Activated CD8-positive, alpha-beta memory T cell treated with anti-CD3 and anti-CD28 coated beads for 1 hour (primary cell): ENCODE measurements at places on chromosomes 1 and 21.

DNA sequence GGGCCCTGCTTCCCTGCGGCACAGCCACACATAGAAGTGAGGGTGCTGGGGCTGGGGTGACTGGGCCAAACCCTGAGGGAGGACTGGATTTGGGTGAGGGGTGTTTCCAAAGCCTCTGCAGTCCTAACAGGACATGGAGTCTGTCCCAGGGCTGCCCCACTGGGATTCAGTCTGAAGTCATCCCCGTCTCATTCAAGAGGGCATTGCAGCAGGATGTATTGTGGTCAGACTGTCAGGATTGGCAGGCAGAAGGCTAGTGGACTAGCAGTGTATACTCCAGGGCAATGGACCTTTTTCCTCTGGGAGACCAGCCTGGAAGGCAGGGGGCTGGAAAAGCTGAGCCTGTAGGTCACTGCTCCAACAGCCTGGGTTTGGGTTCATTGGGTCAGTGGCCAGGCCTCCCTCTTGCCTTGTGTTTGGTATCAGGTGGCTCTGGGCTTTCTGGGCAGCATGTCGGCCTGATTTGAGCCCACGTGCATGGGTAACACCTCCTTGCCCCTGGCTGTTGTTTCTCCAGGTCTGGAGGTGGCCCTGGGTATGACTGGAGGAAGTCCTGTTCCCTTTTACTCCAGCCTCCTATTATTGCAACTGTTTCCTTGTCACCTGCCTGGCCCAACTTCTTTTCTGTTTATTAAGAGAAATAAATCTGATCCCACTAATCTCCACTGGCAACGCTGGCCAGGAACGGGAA is 41.0 kb upstream of the SYNC start:
- DNase-seq, result no peak

- DNase-seq, result no peak
Observed at GRCh38 chr1:167631936-167632614, 2.0 kb downstream of the RCSD1 start.

- DNase-seq, result no peak
Observed at GRCh38 chr21:39660191-39660980, 47.6 kb downstream of the B3GALT5 start.

GRCh38 chr1:201361652-201362504 is 15.6 kb downstream of the TNNT2 start:
- DNase-seq, result no peak

DNA sequence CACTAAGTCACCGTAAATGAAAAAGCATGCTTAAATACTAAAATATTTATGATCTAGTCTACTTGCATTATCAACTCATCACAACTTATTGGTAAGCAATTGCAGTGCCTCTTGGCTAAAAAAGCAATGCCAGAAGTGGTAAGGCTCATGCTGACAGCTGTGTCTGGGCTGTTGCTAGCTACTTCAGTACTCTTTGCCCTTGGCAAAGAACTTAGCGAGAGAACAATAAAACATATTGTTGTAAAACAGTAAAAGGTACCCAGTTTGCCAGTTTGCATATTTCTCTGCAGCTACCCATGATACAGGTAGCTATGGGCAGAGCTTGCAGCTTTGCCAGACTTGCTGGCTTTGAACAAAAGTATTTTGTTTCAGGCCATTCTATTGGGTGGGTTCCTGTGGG is 73.1 kb downstream of the ATP6V1G3 start:
- no peak for DNase-seq

DNA sequence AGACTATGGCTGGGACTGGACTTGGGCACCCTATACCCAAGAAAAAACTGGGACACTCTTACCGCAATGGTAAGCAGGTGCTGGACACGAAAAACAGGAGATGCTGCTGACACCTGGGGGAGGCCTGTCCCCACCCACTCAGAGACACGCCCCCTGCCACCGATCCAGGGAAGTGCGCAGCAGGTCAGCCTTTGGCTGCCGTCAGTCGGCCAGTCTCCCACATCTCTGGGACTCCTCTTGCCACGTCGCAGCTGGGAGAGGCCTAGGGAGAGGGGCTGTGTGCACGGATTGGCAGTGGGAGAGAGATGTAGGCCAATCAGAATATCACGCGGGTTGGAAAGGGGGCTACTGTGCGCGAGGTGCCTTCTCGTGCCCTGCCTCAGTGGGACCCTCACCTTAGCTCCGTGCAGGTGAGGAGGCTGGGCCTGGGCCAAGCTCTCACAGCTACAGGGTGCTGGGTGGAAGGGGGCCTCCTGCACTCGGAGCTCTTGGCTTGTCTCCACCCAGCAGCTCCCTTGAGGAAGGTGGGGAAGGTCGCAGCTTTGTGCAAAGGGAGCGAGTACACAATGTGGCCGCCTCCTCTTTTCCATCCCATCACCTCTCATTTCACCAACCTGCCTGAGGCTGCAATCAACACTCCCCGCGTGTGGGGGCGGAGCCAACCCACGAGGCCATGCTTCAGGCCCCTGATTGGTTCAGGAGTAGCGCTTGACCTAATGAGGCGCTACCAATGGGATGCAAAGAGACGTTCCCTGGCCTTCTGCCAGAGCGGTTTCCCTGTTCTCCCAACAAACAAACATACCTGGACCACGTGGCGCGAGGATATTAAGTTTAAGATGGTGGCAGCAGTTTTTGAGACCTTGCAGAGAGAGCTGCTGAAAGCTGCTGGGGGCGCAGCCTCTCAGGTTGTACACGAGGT is 25.7 kb upstream of the LDLRAP1 start:
- no peak for DNase-seq

DNA sequence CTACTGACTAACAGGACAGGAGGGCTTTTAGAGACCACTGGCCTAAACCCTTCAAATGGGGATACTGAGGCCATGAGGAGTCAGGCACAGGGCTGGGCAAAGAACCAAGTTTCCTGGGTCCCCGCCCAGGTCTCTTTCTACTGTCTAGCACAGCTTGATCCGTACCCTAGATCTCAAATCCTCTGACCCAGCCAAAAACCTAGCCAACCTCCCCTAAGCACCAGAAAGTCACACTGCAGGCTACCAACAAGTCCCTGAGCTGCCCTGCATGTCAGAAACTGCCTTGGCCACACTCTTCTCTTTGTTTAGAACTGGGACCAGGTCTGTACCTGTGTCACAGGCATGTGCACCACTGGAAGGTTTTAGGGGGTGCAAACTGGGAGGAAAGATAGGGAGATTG is 33.6 kb downstream of the AHDC1 start:
- DNase-seq, result no peak

GRCh38 chr1:81125672-81126071 is 675.1 kb upstream of the ADGRL2 start:
- DNase-seq, result no peak

DNA sequence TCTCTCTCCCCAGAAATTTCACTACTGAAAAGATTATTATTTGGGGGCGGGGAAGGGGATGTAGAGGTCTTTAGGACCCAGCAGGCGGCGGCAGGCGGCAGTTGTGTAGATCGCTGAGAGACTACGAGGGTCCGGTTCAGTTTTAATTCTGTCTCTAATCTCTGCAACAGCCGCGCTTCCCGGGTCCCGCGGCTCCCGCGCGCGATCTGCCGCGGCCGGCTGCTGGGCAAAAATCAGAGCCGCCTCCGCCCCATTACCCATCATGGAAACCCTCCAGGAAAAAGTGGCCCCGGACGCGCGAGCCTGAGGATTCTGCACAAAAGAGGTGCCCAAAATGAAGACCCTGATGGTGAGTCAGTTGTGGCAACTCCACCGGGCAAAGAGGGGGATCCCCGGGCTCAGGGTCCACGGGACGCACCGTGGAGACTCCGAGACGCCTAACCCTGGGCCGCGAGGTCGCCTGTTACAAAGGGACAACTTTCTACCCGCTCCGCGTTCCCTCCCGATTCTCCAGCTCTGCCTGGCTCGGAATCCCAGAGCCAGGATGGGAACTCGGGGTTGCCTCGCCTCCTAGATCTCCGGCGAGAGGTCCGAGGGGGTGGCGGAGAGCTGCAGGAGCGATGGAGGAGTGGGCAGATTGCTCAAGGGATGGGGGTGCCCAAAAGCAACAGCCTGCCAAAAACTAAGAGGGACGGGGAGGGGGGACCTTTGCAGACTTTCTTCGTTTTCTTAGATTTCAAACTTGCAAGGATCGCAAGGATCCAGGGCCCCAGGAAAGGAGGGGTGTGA is at the start of gene ST6GALNAC5:
Gene ST6GALNAC5 (plus strand): TSS at position 139 of the 789 bp plus-strand sequence.
- DNase-seq, result no peak

- DNase-seq, result no peak
Observed at GRCh38 chr1:192489748-192490147, 85.8 kb upstream of the RGS1 start.

DNA sequence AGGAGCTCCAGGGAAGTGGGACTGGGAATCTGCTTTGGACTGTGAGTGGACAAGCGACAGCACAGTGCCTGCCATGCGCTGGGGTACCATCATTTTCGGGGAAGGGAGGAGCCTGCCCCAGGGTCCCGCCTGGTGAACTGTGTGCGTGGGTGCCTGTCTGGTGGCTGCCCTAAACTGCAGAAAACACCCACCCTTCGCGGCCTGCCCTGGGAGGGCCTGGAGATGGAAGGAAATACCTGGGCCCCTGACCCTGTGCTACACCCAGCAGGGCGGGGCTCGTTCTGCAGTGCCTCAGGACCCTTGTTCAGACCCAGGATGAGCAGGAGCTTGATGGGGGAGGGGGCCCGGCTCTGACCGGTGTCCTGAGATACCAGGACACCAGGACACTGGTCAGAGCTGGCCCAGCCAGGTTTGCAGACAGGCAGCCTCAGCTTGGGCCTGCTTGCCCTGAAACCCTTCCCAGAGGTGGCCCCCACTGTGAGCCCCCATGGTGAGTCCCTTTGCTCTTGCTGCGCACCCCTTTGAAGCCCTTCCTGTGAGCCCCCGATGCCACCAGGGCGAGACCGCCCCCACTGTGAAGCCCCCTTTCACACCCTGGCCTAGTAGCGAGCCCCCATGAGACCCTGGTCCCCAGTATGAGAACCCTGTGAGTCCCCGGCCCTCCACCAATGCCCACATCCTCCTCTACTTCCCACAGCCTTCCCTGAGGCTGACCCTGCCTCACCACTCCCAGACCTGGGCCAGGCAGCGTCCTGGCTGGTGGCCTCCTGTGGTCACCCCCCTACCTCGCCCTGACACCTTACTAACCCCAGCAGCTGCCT is 2.6 kb downstream of the GJC2 start:
- DNase-seq, result no peak

- DNase-seq, result no peak
Observed at GRCh38 chr1:193676996-193677549, 490.7 kb upstream of the B3GALT2 start.
